Substantia nigra (tissue), 51 donors: ENCODE measurements at places on chromosomes 7 and 10.

DNA sequence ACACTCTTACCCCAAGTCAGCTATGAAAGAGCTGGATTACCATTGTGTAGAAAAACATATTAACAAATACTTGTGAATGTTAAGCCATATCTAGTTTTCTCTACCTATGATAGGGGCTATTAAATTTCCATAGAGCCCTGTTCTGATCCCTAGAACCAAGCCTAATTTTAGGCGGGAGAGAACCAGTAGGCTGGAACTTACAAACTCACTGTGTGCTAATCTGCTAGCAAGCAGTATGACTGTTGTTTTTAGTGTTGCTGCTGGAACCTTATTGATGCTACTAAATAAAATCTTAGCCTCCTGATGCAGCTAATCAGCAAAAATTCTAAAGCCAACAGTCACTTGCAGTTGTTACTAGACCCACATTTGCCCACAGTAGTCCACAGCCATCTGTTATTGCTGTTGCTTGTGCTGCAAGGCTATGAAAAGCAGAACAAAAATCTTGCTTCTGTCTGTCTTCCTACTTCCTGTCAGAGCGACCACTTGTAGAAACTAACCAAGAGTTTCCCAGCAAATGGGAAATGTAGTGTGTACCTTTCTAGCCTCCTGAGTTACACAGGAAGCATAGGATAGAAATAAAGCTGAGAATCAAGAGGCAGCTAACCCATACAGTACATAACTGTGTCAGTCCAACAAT is 368.4 kb downstream of the ARL4A start:
- no peak for DNase-seq

DNA sequence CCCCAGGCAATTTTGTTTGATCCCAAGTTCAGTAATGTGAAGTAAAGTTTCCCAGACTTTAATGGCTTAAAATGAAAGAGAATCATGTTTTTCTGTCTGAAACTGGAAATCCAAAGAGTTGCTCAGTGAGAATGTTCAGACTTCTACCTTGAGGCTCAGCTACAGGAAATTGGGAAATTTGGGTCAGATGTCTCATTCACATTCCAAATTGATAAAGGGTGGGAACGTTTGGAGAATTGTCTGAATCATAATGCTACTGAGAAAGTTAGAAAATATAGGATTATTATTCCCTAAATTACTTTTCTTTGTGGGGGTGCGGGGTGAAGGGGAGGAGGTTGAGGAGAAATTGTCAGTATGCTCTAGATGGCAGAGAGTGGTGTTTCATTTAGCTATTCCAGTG is 773.9 kb downstream of the LRMDA start:
- no peak for DNase-seq

DNA sequence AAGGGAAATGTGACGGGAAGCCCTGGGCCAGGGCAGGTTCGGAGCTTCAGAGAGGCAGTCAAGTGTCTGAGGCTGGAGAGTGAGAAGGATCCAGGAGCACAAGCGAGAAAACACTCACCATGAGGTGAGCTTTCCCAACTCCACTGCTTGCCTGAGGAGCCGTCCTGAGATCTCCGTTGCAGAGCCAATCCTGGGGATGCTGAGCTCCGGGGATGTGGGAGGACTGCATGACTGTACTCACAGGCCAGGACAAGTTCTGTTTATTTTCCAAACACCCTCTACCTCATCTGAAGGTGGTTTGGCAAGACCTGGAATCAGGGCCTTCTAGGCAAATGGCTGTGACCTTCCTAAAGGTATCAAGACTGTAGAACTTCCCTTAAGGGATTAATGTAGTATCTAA is 38.7 kb downstream of the GLI3 start:
- no peak for DNase-seq

GRCh38 chr7:87575521-87575920 is 25.2 kb downstream of the ABCB1 start:
- no peak for DNase-seq

DNA sequence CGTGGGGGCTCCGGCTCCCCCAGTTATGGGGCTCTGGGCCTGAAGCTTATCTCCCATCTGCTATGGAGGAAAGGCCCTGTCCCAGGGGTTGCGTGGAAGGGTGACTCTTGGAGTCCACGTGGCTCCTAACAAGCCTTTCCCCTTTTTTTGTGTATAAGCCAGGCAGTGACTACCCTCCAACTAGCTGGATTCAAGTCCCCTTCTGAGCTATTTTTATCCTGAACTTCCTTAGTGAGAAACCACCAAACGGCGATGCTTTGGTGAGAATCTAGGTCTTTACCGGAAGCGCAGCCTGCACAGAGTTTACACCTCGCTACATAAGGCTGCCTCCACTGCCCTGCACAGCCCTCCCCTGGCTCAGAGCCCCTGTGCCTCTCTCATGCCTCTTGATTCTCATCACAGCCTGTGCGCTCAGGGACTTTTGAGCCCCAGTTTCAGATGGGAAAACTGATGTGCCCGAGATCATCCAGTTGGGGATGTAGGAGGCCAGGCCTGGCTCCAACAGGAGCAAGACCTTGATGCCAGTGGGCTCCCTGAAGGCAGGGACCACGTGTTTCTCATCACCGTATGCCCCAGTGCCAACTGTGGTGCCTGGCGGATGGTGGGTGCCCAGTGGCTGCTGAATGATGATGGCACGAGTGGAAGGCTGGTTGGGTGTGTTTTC is 102.3 kb upstream of the PPIF start:
- DNase-seq: no peak

DNA sequence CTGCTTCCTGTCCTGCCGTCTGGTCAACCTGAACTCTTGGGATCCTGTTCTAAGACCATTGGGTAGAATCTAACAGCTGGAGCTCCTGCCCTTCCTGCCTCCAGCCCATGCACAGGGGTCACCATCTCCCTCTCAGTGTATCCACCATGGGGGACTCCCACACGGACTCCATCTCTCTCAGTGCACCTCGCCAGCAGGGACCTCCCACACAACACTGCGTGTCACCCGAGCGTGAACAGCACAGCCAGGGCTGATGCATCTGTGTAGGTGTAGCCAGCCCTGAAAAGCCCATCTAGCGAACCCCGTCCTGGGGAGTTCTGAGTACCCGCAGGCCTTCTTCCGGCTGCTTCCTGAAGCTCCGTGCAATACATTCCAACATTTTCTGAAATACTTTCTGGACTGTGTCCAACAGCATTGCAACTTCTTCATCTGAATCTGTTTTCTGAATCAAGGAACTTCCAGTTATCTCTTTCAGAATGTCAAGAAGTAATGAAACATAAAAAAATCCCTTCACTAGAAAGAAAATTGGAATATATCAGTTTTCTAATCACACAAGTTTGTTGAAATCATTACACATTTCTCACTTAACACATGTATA is 52.5 kb downstream of the NCAPG2 start:
- DNase-seq: no peak

DNA sequence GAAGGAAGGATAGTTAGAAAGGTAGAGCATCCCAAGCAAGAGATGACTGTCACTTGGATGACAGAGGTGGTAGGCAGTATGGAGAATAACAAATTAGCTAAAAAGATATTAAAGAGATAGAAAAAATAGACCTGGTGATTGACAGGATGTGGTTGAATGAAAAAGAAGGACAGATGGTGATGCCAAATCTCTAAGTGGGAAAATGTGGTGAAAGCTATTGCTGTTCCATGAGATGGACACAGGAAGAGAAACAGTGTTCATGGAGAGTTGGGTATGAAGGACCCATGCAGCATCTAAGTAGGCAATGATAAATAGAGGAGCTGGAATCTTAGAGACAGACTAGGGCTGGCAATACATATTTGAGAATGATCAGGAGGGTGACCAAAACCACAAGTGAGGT is 30.7 kb downstream of the FAM13C start:
- no peak for DNase-seq

GRCh38 chr7:100894860-100895700 is 608 bp downstream of the ACHE start:
- DNase-seq: no peak

GRCh38 chr7:103149808-103150180 is 895 bp upstream of the NAPEPLD start:
- no peak for DNase-seq

DNA sequence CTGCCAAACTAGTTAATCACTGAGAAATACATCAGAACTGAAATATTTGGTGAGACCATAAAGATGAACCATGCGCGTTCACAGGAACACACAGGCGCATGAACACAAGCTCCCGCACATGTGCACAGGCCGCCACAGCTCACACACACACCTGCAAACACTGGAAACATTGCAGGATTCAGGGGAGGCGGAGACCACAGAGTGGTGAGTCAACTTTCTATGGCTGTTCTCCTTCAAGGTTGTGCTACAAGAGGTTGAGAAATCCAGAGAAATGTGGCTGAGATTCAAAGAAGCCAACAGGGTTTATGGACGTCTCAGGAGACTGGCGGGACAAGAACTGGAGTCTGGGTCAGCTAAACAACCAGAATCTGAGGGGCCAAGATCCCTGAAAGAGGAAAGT is 17.8 kb downstream of the ESYT2 start:
- no peak for DNase-seq

DNA sequence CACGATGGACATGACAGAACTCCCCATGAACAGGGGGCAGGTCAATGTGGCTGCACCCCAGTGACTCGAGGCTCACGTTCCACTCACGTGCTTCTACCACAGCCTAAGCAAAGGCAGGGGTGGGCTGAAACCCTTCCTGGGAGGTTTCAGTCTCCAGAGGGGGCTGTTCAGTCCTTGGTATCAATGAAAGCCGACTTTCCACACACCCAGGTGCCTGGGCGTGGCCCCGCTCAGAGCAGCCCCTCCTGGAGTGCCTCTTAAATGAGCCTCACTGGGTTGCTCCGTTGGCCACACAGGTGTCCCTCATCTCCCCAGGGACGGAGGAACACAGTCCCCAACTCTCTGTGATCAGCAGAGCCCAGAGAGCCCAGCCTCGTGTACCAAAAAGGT is 90.5 kb upstream of the PDGFA start:
- no peak for DNase-seq

GRCh38 chr7:76428868-76429805 is 4.4 kb downstream of the ZP3 start:
- DNase-seq: no peak

DNA sequence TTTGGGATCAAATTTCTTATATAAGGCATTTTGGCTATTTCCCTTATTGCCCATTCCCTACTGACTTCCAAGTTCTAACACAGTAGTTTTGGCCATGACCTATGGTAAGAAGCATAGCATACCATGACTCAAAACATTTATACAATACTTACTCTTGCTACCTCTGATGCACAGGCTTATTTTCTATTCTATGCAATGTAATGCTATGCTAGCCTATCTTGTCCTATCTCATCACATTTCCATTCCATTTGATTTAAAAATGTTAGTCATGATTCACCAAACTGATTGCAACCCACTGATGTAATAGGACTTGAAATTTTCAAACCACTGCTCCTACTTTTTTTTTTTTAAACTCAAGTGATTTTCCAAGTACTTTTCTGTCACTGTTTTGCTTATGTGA is 658.5 kb downstream of the TYW1 start:
- DNase-seq: no peak
